Erythroblast (primary cell): ENCODE measurements at places on chromosomes 3 and 15.

DNA sequence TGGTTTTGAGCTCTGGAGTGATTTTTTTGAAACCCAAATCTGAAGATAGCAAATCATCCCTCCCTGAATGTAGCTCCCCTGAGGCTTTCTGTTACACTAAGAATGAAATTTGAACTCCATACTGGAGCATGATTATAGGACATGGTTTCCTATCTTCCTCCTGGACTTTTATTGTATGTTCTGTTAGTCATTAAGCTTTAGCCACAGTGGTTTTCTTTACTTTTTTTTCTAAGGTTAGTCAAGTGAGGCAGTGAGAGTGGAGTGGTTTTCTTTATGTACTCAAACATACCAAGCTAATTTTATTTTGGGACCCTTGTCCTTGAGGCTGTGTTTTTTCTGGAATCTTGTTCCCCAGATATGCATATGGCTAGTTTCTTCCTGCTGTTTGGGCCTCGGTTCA lies 55.2 kb upstream of the FRMD4B start:
- no peak for DNase-seq

- no peak for DNase-seq
These were observed 71.4 kb downstream of the DUT start for GRCh38 chr15:48402427-48403177.

- peak; percentile 77 for DNase-seq
These were observed 18.7 kb upstream of the PTPN9 start for GRCh38 chr15:75597667-75598341.

GRCh38 chr3:9804996-9805395 lies 5.1 kb upstream of the TTLL3 start:
- DNase-seq, result no peak

GRCh38 chr3:36649125-36649524 lies 115.2 kb downstream of the DCLK3 start:
- DNase-seq, result no peak

GRCh38 chr15:61063875-61064320 lies 165.2 kb downstream of the RORA start:
- no peak for DNase-seq

DNA sequence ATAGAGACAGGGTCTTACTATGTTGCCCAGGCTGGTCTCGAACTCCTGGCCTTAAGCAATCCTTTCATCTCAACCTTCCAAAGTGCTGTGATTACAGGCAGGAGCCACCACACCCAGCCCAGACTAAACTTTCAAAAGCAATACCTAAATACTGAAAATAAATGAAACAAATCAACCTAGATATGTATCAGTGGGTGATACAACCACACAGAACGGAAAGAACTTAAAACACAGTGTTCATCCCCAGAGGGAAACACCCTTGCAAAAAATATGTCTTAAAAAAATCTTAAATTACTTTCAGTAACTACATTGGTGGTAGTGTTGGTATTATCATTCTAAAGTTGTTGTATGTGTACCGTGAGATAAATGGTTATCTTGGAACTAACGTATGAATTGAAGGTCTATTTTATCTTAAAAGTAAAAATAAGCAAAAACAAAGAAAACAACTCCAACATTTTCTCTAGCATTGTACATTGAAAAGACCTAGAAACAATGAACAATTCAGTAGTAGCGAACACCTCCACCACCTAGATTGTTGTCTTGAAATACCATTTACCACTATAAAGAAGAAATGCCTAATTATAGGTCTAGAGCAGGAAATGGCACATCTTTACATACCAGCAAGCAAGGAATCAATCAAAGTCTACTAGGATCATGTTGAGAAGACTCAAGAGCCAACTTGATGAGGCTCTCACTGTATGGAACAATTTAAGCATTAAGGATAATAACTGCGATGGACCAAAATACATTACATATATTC lies 24.7 kb downstream of the SLTM start:
- no peak for DNase-seq

- DNase-seq, result peak; percentile 78
These were observed 72.6 kb downstream of the NPTN start for GRCh38 chr15:73560501-73561117.

DNA sequence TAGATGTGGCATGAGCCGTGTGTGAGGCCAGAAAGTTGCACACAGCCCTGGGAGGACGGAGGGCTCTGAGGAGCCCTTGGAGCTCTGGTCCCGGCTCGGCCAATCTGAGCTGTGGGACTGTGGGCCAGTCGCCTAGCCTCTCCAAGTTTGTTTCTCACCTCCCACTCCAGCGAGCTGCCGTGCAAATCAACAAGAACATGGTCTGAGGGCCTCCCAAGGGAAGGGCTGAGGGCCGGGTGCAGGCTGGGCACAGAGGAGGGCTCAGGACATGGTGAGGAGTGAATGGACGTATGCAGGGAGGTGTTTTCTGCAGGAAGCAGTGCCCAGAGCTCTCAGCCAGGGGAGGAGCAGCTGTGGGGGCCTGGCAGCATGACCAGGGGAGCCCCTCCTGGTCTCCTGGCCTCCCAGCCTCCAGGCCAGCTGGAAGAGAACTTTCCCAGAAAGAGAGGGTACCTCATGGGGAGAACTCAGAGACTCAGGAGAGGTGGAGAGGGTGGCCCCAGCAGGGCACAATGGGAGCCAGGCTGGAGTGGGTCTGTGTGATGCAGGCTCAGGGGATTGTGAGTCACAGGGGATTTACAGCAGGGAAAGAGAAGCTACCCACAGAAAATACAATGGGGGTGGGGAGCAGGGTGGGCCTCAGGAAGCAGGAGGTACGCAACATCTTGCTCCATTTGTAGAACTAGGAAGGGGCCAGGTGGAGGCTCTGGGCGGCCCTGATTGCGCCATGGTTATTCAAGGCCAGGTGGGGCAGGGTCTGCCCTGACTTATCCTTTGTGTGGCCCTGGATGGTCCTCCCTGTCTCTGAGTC lies 24.8 kb downstream of the PSTPIP1 start:
- DNase-seq, result no peak

GRCh38 chr15:65916041-65916663 lies 46.9 kb downstream of the RAB11A start:
- DNase-seq, result no peak

- DNase-seq, result peak; percentile 83
These were observed 25.3 kb downstream of the EXOG start for GRCh38 chr3:38521391-38521987.

GRCh38 chr3:33941804-33942203 lies 143.4 kb downstream of the PDCD6IP start:
- no peak for DNase-seq

DNA sequence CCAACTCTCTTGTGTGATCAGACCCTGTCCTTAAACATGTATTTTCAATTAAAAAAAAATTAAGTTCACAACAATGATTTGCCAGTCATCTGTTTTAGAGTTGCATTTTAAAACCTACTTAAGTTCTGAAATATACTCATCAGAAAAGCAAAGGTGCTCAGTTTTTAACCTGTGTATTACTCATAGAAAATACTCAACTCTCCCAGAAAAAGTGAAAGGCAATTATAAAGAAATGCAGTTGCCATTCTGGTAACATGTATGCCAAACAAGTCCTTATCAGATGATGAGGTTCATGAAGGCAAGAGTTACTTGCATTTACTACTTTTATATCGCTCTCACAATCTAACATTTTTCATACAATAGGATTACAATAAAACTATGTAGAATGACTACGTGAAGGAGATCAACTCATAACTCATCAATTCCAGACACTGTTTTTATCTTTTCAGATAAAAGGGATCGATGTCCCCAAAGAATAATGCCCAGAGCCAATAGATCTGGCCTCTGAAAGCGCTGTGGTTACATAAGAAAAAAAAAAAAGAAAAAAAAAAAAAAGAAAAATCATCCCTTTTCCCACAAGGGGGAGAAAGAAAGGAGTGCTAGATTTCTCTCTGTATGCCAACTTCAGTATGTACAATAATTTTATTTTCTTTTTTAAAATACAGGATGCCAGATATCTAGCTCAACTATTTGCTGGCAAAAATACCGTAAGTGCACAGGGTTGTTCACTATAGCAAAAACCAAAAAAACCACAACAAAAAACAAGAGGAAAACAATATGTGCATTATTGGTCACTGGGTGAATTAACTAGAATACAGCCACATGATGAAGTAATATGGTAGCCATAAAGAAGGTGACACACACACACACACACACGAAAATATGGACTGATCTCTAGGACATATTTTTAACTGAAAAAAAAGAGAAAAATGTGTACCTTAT lies 137.4 kb downstream of the NR1I2 start:
- no peak for DNase-seq

GRCh38 chr15:63339006-63339766 lies 42.5 kb downstream of the CA12 start:
- DNase-seq, result no peak

DNA sequence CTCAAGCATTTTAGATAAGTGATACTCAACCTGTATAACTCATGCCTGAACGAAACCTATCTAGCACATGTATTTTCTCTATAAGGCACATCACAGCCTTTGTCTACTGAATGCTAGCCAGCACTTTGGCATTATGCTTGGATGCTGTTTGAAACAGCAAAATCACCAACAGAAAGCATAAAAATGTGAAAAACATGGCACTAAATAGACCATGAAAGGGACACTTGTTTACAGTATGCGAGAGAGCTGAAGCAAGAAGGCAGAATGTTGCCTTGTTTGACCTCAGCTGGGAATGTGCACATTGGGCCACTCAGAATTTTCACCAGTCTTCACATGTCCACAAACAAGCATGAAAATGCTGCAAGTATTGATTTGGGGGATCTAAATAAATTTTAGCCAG lies 59.5 kb downstream of the MINDY2 start:
- DNase-seq, result no peak

DNA sequence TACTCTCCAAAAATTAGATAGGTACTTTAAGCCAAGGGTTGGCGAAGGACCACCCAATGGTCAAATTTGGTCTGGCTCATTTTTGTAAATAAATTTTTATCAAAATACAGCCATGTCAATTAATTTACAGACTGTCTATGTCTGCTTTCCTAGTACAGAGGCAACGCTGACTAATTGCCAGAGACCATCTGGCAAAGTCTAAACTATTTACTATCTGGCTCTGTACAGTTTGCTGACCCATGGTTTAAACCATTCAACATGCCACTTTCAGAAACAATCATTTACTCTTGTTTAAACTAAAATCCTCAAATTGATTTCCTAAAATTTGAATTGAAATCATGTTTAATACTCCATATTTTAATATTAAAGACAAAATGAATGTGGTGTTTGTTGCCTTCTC lies 25.9 kb downstream of the CBLB start:
- no peak for DNase-seq

DNA sequence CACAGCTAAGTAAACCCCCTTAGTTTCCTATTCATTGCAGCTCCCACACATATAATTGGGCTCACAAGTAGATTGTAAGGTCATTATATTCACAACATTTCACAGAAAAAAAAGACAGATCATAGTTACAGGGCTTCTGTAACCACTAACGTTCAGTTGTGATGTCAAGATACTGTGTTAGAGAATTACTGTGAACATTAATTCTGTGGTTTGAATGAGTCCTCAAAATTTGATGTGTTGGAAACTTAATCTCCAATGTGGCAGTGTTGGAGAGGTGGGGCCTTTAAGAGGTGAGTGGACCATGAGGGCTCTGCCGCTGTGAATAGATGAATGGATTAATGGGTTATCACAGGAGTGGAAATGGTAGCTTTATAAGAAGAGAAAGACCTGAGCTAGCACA lies 21.3 kb downstream of the GRK7 start:
- DNase-seq, result no peak

DNA sequence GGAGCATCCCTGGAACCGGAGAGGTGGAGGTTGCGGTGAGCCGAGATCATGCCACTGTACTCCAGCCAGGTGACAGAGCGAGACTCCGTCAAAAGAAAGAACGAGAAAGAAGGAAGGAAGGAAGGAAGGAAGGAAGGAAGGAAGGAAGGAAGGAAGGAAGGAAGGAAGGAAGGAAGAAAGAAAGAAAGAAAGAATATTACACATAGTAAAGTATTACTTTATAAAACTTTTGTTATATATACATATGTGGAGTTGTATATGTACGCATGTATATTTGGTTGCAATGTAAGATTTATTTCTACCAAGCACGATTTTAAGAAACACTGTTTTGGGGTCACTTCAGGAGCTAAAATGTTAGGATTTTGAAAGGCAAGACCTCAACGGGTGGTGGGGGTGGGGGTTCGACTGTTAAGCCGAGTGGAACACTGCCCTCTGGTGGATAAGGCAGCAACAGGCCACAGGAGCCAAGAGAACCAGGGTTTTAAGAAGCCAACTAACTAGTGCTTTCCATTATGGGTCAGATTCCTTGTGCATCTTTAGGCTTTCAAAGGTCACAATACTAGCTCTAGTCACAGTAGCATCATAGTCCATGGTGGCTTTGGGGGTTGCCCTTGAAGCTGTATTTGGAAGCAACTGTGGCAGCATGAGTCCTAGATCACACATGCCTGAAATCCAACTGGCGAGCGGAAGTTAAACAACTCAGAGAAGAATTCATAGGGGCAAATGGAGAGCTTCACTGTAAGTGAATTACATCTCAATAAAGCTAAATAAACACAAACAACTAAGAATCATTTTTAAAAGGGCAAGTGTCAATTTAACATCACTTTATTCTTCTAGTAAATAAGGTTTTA lies 22.5 kb downstream of the GLB1 start:
- peak; percentile 82 for DNase-seq

GRCh38 chr3:49802719-49803464 lies at the start of gene INKA1:
TSS of gene INKA1 (plus strand) at chr3:49803261. CDS start at chr3:49803393, 132 bp downstream.
- DNase-seq, result peak; percentile 91
